Activated T-cell treated with anti-CD3 and anti-CD28 coated beads for 24 hours (primary cell): ENCODE measurements at places on chromosomes 3 and 15.

- DNase-seq, result no peak
These were observed 10.8 kb downstream of the PDHB start for GRCh38 chr3:58422756-58423325.

GRCh38 chr15:42182961-42183360 lies 25.1 kb downstream of the VPS39 start:
- no peak for DNase-seq

DNA sequence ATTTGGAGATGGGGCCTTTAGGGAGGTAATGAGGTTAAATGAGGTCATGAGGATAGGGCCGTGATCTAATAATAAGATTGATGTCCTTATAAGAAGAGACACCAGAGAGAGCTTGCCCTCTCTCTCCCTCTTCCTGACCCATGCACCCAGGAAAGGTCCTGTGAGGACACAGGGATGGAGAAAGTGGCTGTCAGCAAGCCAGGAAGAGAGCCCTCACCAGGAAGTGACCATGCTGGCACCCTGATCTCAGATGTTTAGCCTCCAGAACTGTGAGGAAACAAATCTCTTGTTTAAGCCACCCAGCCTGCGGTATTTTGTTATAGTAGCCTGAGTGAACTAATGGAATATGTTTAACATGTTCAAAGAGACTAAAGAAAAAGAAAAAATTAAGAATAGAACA lies 15.3 kb upstream of the GNB5 start:
- no peak for DNase-seq

DNA sequence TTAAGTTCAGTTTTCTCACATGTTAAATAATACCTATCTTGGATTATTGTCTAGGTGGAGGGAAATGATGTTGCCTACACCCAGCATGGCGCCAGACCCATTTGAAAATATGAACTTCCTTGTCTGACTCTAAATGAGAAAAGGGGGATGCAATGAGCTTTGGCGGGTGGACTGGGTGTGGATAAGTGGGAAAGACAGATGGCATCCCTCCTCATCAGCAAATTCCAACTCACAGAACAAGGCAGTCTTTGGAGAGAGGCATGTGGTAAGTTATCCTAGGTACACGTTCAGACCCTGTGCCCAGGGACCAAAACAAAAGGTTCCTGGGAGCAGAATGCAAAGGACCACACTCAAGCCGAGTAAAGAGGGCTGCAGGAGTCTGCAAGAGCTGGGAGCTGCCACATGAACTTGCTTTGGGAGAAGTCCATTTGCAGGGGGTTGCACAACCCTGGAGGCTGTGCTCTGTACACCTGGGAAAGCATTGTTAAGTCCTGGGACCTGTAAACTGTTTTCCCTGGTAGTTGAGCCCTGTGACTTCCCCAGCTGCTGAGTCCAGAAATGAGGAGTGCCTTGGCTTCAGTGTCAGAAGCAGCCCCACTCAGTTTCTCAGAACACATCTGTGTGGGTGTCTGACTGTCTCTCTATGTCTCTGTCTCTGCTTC lies 102.3 kb upstream of the TPM1 start:
- DNase-seq, result no peak

- DNase-seq, result no peak
These were observed 41.7 kb downstream of the FBXL22 start for GRCh38 chr15:63638839-63639238.

GRCh38 chr3:99599894-99600293 lies 38.5 kb upstream of the COL8A1 start:
- DNase-seq, result no peak

DNA sequence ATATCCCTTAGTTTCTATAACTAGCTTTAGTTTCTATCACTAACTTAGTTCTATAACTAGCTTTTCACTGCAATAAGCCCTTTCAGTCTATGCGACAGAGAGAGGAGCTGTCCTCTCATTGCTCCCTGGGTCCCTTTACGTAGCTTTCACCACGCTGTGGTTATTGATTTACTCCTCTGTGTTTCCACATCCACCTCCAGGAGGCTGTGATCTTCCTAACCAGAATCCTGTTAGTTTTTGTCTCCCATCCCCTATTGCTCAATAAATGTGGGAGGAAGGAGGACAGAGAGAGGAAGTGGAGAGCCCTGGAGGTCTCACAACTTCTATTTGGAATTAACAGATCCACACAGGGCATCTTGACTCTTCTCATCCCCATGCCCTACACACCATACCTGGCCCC lies 1036.1 kb downstream of the MCTP2 start:
- no peak for DNase-seq

GRCh38 chr15:36265422-36265821 lies 314.0 kb upstream of the CDIN1 start:
- DNase-seq, result no peak

- DNase-seq, result no peak
These were observed 631 bp upstream of the PRICKLE2 start for GRCh38 chr3:64225695-64226499.

DNA sequence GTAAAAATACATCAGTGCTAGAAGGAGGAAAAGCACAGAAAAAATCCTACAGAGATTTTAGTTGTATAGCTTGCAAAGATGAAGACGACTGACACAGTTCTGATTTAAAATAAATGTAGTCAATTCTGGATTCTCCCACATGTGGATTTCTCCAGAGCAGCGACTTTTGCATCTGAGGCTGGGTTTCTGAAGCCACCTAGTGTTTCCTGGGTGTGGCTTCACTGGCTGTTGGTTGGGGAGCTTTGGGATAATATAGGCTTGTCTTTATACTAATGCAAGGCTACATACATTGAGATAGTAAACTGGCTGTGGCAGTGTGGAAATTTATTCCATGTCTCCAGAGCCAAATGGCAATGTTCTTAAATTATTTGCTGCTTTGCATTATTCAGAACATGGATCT lies 158.1 kb upstream of the FEZF2 start:
- no peak for DNase-seq

GRCh38 chr15:39099524-39099923 lies 481.4 kb upstream of the THBS1 start:
- DNase-seq, result no peak

DNA sequence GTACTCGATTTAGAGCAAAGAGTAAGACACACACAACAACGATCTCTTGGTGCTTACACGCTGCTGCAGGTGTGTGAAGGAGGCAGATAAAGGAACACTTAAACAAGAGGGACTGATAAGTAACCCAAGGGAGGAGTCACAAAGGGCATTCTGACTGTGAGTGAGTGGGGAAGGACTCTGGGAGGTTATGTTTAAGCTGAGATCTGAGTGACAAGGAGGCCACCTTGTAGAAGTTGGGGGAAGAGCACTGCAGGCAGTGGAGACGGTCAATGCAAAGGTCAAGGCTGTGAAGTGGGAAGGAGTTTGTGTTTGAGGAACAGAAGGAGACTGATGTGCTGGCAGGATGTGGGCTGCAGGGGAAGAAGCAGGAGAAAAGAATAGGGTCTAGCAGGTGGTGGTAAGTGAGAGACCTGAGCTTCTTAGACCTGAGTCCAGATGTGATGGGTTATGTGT lies 63.1 kb downstream of the LPP start:
- DNase-seq, result no peak

DNA sequence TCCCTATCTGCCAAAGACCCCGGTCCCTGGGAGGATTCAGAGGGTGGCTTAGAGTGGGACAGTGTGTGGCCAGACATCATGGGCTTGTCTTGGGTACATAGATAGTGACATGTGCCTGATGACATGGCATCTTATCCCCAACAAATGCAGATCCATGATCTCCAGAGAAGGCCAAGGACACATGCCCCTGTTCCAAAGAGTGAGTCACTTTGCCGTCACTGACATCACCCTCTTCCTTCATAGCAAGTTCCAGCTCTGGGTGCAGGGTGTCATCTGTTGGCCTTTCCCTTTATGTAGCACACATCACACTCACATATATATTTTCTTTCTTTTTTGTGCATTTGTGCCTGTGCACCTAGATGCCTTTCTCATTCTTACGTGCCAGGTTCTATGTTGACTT lies 350.5 kb downstream of the LRTM1 start:
- no peak for DNase-seq

DNA sequence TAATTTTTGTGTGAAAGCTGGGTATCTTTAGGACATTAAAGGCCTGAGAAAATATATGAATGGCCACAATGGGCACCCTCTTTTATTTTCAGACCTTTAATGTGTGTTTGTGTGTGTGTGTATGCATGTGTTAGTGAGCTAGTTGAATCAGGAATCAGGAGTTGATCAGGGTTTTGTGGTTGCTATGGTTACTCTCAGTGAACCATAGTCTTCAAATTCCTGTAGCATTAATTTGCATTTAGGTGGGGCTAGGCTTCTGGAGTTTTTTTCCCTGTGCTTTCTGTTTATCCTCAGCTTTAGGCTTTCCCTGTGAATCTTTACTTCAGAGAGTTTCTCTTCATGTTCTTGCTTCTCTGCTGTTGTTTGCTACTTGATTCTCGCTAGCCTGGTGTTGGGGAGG lies 122.0 kb upstream of the ONECUT1 start:
- no peak for DNase-seq

DNA sequence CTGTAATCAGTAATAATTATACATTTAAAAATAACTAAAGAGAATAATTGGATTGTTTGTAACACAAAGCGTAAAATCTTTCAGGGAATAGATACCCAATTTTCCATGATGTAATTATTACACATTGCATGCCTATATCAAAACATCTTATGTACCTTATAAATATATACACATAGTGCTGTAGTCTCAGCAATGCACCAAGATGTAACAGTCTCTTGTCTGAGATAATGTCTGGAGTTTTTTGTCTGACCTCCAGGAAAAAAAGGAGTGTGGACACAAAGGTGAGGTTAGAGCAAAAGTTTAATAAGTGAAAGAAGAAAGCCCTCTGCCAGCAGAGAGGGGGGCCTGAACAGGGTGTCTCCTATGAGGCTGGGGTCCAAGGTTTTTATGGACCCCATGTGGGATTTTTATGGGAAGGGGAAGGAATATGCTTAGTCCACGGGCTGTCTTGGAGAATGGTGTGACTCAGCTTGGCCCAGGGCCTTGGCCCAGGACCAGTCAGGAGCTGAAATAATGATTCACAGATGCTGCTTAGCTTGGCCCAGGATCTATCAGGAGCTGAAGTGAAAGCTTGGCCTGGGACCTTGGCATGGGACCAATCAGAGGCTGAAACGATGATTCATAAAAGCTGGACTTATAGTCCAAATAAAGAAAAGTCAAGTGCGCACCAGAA lies 545.0 kb downstream of the ZPLD1 start:
- no peak for DNase-seq

DNA sequence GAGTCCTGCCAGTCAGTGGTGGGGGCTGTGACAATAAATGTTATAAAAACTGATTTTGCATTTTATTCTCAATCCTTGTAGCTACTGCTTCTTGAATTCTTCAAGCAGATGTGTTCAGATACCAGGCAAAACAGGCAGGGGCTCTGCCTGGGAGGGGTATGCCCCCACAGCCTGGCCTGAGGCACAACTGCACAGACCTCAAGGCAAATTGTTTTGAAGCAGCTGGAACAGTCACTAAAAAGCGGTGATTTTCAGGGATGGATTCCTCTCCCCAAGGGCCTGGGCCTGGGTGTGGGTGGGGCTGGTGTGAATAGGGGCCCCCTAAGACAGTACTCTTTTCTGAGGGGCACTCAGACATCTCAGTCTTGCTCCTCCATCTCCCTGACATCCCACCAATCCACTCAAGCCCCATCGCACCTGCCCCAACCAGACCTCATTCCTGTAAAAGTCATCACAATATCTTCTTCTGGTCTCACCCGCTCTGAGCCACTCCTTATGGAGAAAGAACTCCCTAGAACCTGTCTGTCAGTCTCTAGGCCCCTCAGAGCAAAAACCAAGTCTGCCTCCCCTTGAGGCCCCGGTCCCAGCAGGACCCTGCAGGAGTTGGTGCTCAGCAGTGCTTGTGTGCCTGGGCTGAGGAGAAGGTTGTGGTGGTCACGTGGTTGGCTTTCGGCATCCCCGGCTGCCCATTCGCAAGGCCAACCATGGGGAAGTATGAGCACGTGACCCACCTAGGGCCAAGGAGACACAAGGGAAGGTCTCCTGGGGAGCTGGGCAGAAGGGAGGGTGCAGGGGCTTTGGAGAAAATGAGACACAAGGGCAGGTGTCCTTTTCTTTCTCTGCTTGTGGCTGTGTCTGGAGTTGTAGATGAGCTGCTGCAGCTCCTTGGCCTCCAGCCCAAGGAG lies 2.9 kb upstream of the PSTPIP1 start:
- no peak for DNase-seq

DNA sequence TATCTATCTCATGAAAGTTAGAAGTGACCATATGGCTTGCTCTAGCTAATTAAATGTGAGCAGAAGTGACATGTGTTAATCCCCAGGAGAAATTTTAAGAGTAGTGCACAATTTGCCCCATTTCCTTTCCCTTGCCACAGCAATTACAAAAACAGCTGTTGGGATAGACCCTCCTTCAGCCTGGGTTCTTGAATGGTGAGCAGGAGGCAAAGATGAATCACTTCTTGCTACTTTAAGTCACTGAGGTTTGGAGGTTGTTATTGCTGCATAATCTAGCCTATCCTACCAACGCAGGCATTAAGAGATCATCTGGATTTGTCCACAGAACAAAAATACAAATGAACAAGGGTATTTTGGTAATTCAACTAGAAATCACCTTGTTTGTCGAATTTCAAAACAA lies 51.7 kb upstream of the CAPN7 start:
- DNase-seq, result no peak

DNA sequence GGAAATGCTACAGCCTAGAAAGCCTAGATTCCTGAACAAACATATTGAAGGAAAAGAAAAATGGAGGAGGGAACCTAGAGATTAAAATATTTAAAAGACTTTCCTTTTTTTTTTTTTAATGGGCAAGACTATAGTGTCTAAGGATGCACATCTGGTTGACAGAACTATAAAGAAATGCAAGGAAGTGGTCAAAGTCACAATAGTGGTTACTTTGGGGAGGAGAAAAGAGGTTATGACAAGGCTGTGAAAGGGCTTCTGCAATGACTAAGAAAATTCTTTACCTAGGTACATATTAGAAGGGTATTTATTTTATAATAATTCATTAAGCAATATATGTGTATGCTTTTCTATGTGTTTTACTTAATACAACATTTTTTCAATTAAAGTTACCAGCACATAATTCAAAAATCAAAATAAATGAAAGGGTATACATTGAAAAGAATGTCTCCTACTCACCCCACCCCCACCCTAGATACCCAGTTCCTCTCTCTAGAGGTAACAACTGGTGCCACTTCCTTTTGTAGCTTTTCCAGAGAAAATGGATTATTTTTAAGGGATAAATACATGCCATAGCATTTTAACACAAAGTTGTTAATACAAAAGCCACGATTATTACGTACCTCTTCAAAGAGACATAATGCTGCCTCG lies 70.1 kb downstream of the HERC1 start:
- no peak for DNase-seq

DNA sequence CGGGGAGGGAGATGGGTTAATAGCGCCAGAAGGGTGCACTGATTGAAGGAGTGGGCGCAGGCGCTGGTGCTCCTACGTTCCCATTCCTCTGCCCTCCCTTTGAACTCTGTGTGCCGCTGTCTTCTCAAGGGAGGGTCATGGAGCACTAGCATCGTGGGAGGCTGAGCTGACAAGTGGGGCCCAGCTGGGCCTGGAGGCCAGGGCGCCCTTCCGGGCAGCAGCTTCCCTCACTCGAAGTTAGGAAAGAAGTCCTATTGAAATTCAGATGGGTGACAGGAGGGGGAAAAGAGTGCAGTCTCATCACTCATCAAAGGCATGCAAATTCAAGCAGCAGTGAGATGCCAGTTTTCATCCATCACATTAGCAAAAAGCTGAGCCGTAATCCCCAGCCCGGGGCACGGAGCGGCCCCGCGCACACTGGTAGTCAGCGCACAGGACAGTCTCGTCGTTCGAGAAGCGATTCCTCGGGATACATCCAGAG lies 128.2 kb downstream of the LRRK1 start:
- no peak for DNase-seq

GRCh38 chr15:67461735-67462134 lies 59.2 kb upstream of the C15orf61 start:
- DNase-seq, result no peak
